Activated CD4-positive, alpha-beta T cell treated with anti-CD3 and anti-CD28 coated beads for 4 hours (primary cell): ENCODE measurements at places on chromosomes 2 and 18.

DNA sequence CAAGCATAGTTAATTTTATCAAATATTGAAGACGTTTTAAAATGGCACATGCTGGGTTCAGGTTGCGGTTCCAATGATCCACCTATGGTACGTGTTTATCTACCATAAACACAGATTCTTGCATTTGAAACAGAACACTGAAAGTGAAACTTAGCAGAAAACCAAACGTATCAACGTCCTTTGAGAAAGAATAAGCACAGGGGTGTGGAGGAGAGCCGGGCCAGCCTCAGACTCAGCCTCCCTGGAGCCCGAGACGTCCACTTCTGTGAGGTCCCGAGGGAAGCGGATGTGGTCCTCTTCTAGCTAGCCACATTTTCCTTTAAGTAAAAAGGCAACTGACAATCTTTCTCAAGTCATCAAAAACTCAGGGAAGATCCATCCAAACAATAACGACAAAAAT is 195.9 kb downstream of the RTP5 start:
- no peak for DNase-seq

GRCh38 chr18:45617284-45617683 is 2.0 kb downstream of the SLC14A2 start:
- no peak for DNase-seq

DNA sequence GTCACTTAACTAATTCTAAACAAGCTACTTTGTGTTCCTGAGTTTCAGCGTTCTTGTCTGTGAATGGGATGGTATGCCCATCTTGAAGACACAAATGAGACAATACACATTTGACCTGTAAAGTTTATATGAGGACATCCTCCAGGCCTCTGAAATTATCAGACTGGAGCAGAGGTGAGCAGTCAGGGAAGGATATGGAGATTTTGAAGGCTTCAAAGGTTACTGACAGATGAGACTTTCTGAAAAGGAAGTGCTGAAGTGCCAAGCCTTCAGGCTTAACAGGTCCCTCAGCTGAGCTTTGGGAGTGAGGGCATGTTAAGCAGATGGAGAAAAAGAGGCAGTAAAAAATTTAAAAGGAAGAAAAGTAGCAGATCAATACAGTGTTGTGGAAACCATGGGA is 110.9 kb upstream of the FOSL2 start:
- DNase-seq: no peak

- DNase-seq: no peak
These were observed 89.9 kb downstream of the OXER1 start for GRCh38 chr2:42673989-42674579.

GRCh38 chr2:237190966-237191713 is 105.5 kb downstream of the COPS8 start:
- DNase-seq: no peak

DNA sequence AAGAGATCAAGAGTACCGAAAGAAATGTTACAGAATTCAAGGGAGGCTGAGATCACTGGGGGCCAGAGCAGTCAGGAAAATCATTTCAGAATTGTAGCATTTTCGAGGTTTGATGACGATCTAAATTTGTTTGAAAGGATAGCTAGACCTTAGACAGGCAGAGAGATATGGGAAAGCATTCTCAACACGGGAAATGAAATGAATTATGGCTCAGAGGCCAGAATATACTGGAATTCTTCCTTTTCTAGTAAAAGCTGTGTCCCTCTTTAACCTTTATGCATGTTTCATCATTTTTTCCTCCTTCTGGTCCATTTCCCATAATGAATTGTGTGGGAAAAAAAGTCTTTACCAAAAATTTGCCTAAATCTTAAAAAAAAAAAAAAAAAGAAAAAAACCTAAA is 78.8 kb downstream of the NABP1 start:
- no peak for DNase-seq
